ENCODE measurements at places on chromosomes 2 and 18.
A peak's percentile ranks its signal among the peaks of the same experiment; 100 is the strongest.

- DNase-seq = no peak
Observed at GRCh38 chr2:150985741-150986140, 275.9 kb downstream of the RBM43 start.

- no peak for DNase-seq
Observed at GRCh38 chr18:55420665-55421307, 167.2 kb downstream of the TCF4 start.

DNA sequence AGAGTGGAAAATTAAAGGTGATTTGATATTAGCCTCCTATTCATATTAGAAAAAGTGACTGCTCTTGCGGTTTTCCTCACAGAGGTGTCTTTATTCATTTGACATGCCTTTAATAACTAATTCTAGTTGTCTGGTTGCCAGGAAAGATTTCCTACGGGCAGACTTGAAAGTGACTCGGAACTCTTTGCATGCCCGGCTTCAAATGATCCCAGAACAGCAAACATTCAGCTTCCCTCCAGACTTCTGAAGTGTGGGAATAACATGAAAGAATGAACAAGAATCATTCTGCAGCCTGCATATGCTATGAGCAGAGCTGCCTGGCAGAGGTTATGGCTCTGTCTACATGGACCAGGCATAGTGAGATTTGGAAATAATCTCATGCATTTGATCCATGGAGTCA is 89.6 kb upstream of the PKDCC start:
- DNase-seq = no peak

DNA sequence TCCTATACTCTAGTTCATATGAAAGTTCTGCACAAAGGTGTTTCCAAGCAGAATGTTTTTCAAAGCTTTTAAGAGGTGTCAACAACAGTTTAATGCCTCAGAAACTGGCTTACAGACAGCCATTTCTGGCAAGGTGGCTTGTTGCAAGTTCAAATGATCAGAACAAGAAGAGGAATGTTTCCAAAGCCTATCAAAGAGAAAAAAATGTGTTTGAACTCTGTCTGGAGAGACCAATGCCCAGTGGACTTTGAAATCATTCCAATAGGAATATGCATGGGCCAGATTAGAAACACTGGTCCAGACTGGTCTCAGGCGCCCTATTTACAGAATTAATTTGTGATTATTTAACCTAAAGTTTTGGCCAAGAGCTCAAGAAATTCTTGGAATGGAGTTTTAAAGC is 106.2 kb downstream of the CPS1 start:
- no peak for DNase-seq

GRCh38 chr2:101064868-101065549 is 62.9 kb downstream of the RPL31 start:
- DNase-seq = no peak

- no peak for DNase-seq
Observed at GRCh38 chr2:41989501-41990180, 58.2 kb upstream of the PKDCC start.

DNA sequence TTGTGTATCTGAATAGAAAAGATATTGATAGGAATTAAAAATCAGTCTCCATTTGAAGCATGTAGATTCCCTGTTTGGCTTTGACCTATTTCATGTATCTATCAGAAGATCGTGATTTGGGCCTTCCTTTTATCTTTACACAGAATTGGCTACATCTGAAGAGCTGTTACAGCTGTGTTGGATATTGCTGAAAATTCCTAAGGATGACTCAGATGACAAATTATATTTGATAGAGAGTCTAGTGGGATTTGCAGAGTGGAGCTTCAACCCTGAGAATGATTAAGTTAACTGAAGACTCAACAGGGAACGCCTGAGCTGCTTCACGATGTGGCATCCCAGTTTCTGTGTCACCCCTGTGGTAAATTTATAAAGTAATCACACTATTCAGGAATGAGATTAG is 4.9 kb upstream of the COL3A1 start:
- no peak for DNase-seq

DNA sequence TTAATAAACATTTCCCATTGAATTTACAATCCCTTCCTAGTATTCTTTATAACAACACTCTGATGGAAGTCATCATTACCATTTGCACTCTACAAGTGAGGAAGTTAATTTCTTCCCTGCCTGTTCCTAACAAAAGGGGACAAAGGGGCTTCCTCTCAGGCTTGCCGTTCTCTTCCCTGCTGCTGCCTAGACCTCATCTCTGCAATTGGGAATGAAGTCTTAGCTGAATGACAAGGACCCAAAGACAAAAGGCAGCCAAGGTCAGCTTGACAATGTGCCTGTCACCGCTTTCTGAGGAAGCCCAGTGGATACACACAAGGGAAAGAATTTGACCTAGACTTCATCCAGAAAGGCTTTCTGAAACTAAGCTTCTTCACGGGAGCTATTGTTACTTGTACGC is 416.4 kb downstream of the CMPK2 start:
- DNase-seq = no peak

- peak; percentile 51 for DNase-seq
Observed at GRCh38 chr18:44508474-44508873, 172.2 kb upstream of the SETBP1 start.

GRCh38 chr2:44974064-44974715 is 32.7 kb downstream of the SIX3 start:
- no peak for DNase-seq

DNA sequence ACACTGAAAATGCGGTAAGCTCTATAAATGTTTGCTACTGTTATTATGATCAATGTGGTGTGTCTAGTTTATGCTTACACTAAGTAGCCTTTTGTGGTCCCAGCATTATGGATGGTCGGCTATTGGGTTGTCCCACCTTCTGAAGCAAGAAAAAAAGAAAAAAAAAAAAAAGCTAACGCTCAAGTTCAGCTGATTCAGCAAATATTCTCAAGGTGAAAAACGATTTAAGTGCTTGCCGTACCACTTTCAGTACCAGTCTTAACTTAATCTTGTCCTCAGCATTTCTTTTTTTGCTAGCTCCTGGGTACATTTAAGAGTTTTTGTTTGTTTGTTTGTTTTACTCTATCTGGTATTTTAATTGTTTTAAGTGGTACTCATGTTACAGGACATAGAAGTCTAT is 87.5 kb downstream of the MBD5 start:
- DNase-seq = no peak

DNA sequence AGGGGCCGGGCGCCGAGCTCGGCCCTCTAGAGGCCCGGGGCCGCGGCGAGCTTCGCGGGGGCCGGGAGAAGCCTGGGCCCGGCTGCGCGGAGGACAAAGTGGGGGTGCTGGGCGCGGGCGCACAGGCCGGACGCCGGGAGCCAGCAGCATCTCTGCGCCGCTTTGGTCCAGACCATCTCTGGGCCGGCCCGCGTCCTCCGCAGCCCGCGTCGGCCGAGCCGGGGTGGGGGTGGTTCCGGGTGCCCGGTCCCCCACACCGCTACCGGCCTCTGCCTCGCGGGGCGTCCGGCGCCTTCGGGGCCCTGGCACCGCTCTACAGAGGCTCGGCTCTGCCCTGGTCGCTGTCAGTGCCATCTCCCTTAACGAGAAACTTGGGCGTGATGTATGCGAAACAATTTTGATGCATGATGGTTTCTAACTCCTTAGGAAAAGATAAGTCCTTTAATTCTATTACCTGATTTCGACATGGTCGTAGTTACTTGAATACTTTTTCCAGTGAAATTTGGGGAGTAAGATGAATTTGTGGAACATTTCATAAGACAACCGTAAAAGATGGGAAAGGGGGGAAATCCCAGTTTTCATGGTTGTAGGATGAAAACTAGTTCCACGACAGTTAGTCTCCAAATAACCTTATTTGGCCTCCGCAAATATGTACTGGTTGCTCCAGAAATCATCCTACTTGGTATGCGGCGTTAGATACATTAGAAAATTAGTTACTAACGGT is 562 bp downstream of the TWSG1 start:
- DNase-seq = no peak
